Spleen (tissue), 13 donors: ENCODE measurements at places on chromosomes 3 and 15. TPM values are rescaled to one million over a fixed set of nuclear protein-coding genes. Genes with fewer than 3 reads are reported as not detected.

GOLGA6B gene
- not detected for polyA plus RNA-seq

NEO1 gene
- 1.6 TPM for polyA plus RNA-seq

DENND6A gene
- polyA plus RNA-seq, result 11.9 TPM

AP3B2 gene
- polyA plus RNA-seq, result 0.22 TPM

LMAN1L gene
- 36.8 TPM for polyA plus RNA-seq

GCNT3 gene
- not detected for polyA plus RNA-seq

DNA sequence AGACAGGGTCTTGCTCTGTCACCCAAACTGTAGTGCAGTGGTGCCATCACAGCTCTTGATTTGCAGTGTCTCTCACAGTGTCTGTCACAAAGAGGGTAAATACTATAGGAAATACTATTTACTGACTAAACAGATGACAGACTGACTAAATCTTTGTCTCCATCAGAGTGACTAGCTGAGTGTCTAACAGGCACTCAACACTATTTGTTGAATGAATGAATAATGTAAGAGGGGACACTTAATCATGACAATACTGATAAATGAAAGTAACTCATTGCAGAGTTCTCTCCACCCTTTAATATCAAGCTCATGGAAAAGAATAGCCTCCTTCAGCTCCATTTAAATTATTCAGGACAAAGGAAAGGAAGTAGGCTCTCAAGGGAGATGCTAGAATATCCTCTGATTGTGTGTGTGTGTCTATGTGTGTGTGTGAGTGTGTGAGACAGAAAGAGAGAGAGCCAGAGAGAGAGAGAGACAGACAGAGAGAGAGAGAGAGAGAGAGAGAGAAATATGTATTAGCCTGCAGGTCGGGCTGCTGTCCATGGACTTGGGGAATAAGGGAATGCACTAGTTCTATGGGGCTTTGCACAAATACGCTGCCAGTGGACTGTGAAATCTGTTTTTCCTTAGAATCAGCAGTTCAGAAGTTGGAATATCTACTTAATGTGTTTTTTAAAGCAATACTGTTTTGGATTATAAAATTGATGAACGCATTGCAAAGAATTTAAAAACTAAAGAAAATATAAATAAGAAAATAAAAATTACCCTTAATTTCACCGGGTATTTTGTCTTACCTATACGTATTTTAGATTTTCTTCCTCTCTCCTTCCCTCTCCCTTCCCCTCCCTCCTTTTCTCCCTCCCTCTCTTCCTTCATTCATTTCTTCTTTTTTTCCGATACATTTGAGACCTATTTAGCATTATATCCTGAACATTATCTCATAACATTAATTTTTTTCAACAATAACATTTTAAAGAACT is 132.9 kb upstream of the LRIG1 start:
- DNase-seq, result no peak

DNA sequence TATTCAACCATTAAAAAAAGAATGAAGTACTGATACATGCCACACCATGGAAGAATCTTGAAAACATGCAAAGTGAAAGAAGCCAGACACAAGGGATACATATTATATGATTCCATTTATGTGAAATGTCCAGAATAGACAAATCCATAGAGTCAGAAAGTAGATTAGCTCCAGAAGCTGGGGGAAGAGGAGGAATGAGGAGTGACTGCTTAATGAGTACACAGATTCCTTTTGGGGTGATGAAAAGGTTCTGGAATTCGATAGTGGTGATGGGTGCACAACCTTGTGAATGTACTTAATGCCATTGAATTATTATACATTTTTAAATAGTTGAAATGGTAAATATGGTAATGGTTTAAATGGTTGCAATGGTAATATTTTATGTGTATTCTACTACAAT is 90.6 kb upstream of the SPATA12 start:
- no peak for DNase-seq

- DNase-seq, result no peak
Measured at GRCh38 chr3:142940472-142940871, 23.0 kb downstream of the PAQR9 start.

GRCh38 chr15:70262591-70263274 is 165.0 kb upstream of the TLE3 start:
- peak; percentile 76 for DNase-seq

DNA sequence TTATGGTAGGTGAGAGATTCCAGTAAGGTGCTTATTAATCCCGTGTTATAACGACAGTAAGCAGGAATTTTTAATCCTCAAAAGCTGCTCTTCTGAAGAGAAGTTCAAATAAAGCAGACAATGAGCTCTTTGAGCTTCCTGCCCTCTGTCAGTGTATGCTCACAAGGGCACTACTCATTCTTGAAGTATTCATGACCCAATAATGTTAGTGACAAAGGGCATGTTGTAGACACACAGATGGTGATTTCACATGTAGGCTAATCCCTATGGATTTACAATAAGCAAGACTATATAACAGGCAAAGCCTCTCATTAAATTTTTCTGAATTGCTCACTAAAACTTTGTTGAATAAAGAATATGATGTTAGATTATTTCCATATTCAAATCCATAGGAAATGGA is 578.6 kb downstream of the RSL24D1 start:
- no peak for DNase-seq

DNA sequence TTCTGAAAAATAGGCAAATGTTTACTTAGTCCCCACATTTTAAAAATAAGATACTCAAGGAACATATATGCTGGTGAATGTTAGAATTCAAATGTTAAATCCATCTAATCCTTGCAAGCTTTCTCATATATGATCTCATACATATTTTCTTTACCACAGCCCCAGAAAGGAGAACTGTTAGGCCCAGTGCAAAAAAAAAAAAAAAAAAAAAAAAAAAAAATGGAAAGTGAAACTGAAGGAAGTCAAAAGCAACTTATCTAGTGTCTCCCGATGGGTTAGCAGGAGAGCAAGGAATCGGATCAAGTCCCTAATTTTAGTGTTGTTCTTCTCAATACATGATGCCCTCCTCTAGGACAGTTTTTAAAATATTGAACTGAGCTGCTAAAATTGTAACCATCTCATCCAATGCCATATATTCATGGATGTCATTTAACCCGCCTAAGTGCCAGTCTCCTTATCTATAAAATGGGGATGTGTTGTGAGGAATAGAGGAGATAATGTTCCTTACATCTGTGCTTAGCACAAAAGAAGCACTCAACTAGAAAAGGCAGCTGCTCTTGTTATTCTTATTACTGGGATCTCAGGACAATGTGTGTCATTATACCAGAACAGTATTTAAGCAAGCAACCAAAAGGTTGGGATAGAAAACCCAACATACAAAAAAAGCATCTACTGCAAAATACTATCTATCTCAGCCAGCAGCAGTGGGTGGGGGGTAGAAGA is 279.7 kb downstream of the MAGI1 start:
- DNase-seq, result no peak

DNA sequence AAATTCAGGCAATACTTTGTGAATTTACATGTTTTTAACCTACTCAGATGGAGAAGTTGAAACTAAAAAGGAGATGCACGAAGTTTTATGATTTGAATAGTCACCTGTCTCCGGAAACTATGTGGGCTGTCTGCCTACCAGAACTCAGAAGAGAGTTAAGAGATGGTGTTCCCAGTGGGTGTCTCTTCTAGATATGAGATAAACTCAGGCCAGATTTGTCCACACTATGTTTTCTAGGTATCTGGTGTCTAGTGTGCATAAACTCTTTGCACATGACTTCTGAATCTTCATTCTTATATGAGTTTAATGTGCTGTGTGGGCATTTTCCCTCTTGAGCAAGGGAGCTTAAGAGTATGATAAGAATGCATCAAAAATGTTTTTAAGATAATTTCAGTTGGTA is 222.8 kb downstream of the FOXP1 start:
- no peak for DNase-seq

DNA sequence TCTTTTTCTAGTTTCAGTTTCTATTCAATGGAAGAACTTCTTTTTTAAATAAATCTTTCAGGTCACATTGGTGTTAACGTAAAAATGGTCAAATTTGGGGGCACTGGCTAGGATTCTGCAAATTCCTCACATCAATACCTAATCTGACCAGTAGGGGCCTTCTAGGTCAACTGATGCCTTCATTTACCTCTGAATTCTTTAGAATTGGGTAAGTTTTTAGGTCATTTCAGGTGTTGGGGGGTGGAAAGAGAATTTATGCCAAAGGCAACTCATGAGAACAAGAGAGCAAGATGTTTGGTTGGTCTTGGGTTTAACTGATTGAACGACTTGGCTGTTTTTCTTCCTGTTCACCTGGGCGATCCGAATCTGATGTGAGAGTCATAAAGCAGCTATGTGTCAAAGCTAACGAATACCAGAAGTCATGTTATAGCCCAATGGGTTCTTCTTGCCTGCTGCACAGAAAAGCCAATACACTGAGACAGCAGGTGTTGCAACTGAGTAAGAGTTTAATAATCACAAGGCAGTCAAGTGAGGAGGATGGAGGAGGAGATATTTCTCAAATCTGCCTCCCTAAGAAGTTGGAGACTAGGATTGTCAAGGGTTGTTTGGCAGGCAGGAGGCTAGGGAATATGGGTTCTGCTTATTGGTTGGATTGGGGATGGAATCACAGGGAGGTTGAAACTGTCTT is 15.3 kb downstream of the LRRC49 start:
- no peak for DNase-seq

DNA sequence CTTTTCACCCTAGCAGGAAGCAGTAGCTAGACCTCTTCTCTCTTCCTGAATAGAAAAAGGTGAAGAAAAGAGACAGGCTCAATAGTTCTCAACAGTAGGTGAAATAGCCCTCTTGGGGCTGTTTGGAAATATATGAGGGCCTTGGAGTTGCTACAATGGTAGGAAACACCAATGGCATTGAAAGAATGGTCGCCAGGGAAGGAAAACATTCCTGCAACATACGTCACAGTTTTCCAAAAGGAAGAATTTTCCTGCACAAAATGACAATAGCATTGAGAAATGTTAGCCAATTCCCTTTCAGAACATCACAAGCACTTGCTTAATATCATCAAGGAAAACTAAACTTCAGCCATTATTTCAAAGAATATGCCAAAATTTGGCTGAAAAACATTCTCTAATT is 484.5 kb downstream of the IGSF11 start:
- no peak for DNase-seq

- DNase-seq, result no peak
Measured at GRCh38 chr15:45231132-45231531, 20.9 kb upstream of the SLC28A2 start.

- DNase-seq, result no peak
Measured at GRCh38 chr3:178703268-178703975, 167.2 kb downstream of the KCNMB2 start.

DNA sequence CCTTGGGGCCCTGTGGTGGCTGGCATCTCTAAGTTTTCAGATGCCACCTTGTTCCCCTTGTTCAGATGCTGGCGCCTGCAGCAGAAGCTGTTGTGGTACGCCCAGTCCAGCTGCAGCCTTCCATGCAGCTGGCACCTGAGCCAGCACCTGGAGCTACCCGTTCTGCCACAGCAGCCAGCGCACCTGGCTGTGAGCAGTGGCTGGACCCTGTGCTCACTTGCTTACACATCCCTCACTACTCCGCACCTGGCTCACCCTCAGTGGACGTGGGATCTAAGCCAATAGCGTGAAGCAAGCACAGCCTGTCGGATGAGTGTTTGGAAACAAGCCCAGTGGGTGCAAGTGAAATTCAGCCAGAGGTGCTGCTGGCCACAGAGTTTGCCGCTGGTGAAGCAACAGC is 607.5 kb upstream of the BCHE start:
- peak; percentile 64 for DNase-seq

GRCh38 chr3:4755566-4755965 is 223.7 kb upstream of the BHLHE40 start:
- no peak for DNase-seq

DNA sequence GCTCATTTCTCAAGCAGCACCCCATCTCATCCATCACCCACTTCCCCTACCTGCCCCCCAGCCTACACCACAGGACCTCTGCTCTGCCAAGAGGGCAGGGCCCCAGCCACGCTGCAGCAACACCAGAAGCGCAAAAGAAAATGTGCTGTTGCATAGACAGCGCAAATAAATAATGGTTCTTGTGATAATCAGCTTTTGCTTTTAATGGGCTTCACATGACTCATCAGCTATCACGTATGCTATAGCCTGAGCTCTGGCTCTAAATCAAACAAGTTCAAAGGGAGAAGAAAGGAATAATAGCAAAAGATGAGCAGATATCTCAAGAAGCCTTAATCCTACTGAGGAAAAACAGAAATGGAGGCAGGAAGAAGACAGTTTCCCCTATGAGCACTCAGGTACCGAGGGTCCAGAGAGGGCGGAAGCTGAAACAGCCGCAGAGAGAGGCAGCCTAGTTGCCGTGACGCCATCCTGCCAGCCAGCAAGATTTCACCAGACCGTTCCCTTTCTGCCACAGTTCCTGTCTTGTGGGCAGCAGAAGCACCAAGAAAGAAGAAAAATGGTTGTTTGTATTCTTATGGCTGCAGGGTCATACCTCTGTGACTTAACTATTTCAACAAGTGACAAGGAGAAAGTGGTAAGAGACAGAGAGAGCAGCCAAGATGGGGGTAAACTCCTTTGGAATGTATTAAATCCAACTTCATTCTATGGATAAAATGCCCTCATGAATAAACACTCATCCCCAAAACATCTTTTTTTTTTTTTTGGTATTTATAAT is 22.0 kb downstream of the RAB27A start:
- peak; percentile 95 for DNase-seq

DNA sequence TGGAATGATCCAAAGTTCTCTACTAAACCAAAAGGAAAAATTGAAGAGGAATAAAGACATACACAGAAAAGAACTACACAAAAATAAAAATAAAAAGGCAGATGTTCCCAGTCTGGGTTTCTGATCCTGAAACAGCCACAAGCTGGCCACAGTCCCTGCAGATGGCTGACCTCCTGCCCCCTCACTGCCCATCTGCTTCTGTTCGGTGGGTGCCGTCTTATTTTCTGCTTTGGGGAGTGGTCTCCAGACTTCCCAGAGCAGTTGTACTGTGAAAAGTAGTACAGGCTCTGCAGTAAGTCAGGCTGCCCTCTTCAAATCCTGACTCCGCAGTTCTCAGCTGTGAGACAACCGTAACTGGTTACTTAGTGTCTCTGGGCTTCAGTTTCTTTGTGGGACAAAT is 94.5 kb downstream of the ARNT2 start:
- DNase-seq, result no peak

GRCh38 chr3:15612001-15612400 is 10.5 kb downstream of the BTD start:
- no peak for DNase-seq

- DNase-seq, result no peak
Measured at GRCh38 chr3:67685499-67685898, 31.1 kb upstream of the SUCLG2 start.

DNA sequence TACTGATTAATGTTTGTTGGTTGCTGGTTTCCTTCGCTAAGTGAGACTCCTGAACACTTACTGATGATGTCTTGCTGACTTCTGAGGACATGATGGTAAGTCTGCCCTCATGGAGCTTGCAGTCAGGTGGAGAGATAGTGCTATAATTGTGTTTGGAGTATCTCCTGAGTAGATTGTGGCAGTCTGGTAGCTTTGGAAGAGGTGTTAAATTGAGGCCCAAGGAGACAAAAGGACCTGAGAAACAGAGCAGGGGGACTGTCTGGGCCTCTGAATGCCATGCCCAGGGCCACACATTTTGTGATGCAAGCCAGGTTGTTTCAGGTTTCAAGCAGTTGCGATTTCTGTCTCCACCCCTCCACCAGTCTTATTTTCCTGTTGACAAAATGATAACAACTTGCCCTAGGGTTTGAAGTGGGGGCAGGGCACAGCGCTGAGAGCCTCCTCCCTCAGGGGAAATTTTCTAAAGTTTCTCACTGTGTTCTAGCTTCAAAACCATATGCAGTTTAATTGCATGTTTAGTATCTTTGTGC is 16.7 kb downstream of the SMAD3 start:
- peak; percentile 84 for DNase-seq
